Stimulated activated effector memory CD8-positive, alpha-beta T cell treated with anti-CD3 and anti-CD28 coated beads, Interleukin-12 subunit alpha, Interleukin-12 subunit beta, amount 100 ng/mL, for 72 hours (primary cell): ENCODE measurements at places on chromosomes 1 and 21.

- DNase-seq = no peak
These were observed 57.7 kb downstream of the NMNAT2 start for GRCh38 chr1:183360473-183360872.

DNA sequence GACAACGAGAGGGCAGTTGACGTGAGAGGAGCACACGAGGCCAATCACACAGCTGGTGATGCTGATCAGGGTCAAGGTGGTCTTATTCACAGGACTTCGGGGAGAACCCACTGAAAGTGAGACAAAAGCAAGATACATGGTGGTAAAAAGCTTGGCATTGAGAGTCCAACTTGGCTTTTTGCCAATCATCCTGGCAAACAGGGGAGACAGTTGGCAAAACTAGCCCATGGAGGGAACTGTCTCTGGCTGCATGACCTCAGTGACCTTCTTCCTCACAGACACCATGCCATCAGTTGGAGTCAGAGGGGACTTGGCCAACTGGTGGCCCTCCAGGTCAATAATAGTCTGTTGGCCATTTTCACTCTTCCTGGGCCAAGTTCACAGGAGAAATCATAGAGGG is 139.9 kb downstream of the ASTN1 start:
- no peak for DNase-seq

GRCh38 chr1:174165471-174166137 is 6.3 kb downstream of the RABGAP1L start:
- no peak for DNase-seq

DNA sequence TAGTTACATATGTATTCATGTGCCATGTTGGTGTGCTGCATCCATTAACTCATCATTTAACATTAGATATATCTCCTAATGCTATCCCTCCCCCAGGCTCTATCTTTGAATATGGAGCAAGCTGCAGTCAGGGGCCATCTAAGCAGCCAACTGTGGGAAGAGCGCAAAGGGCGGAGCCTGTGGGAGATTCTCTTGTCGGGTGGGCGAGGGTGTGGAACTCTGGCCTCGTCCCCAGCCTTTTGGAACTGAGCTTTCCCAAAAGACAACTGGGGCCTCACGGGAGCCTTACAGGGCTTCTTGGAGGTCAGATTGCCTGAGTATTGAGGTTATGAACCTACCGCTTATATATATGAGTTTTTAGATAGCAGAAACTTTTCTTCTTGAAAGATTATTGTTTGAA is 117.2 kb downstream of the HHAT start:
- DNase-seq = no peak

- no peak for DNase-seq
These were observed 32.8 kb downstream of the OBSCN start for GRCh38 chr1:228240411-228241240.
